ENCODE measurements at places on chromosomes 4 and X.
A peak's percentile ranks its signal among the peaks of the same experiment; 100 is the strongest.

DNA sequence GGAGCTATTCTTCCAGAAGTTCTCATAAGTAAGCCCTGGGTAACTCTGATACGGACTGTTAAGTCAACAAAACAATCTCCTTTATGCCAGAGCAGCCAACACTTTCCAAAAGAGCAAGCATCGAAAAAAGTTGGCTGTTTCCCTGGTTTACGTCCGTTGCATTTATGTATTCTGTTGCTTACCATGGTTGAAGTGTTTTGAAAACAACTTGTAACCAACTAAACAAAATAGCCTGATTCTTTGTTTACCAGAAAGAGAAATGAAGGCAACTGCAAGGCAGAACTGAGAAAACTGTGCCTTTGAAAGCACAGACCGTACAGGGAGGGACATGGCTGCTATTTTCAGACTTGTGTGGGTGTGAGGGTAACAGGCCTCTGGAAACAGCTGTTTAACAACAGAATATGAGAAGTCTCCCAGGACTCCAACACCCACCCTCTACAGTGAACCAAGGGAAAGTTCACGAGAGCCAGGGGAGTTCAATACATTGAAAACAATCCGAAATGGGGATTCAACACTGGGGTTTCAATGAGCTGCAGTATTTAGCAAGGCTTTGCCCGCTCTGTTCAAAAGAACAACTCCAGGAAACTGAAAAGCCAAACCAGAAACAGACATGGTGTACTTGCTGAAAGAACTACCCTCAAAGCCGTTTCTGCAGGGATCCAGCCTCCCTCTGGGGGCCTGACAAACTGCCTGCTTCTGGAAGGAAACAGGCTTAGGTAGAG lies 95.8 kb upstream of the EGFL6 start:
- DNase-seq = peak; percentile 5

- no peak for DNase-seq
Measured at GRCh38 chrX:38206036-38206435, 14.6 kb downstream of the SRPX start.

DNA sequence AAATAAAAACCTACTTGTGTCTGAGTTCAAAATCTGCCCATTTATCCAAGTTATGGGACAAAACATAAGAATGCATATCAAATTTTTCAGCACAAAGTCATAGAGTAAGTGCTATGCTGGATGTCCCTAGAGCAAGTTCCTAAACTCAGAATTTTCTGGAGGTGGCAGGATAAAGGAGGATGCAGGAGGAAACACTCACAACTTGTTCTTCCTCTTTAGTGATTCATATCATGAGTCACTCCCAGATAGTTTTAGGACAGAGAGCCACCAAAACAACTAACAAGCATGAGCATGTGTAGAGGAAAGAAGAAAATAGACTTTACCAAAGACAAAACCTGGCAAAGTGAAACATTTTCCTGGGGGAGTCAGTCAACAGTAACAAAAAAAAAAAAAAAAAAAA lies 302.7 kb downstream of the KCTD8 start:
- no peak for DNase-seq

- no peak for DNase-seq
Measured at GRCh38 chrX:13652287-13652793, 601 bp upstream of the TCEANC start.

DNA sequence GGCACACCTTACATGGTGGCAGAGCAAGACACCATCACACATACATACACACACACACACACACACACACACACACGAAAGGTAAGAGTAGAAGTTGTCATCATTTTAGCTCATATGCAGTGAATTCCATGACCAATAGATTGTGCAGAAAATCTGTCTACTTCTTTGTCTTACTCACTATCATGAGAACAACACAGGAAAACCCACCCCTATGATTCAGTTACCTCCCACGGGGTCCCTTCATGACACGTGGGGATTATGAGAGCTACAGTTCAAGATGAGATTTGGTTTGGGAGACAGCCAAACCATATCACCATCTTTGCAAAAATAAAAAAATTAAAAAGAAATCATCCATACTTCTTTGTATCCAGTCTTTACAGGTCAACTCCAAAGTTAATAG lies 221.1 kb downstream of the BMPR1B start:
- no peak for DNase-seq

GRCh38 chr4:133799717-133800315 lies 401.8 kb downstream of the PABPC4L start:
- no peak for DNase-seq

DNA sequence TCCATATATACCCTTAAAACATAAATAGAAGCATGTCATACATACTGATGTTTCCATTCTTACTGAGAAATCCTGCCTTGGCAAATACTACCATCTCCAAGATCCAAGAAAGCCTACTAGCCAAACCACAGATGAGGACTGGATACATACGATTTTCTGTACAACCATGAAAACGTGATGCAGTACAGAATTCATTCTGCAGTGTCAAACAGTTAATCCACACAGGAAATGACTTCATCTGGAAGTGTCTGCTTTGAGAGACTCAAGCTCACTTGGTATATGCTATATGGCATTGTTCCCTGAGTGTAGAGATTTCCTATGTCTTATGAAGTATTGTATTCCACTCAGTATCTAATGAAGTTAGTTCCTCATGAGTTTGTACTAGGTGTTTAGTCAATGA lies 94.3 kb downstream of the CT47B1 start:
- DNase-seq = no peak

GRCh38 chr4:12692815-12693214 lies 791.3 kb downstream of the RAB28 start:
- DNase-seq = no peak

DNA sequence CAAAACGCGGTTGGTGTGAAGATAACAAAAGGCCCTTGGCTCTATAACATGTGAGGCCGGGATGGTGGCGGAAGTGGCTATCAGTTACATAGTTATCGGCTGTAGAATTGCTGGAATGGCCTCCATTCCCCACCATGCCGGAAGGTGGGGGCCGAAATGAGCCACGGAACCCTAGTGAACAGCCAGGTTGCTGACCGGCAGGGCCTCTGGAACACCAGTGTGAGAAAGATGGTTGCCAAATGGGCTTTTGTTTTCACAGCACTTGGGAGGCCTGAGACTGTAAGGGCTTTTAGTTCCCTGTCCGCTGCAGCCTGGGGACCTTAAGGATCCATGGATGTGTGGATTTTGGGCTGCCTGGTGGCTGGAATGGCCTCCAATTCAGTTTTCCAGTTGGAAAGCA lies 23.3 kb upstream of the ARX start:
- DNase-seq = no peak

DNA sequence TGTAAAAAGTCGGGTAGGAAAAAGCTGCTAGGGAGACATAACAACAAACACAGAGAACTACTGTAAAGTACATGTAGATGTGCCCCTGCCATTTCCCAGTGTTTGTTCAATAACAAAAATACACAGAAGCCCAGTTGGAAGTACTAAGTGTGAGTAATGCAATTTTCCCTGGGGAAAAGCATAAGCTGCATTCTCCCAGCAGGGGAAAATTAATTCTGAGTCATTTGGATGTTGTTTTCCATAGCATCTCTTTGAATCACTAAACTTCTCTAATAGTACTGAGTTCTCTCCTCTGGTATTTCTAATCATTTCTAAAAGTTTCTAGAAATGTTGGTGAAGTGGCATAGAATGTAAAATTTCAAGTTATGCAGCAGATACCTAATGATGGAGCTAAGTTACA lies 1114.9 kb downstream of the C4orf33 start:
- no peak for DNase-seq

- no peak for DNase-seq
Measured at GRCh38 chr4:157014621-157015591, 43.3 kb upstream of the PDGFC start.

DNA sequence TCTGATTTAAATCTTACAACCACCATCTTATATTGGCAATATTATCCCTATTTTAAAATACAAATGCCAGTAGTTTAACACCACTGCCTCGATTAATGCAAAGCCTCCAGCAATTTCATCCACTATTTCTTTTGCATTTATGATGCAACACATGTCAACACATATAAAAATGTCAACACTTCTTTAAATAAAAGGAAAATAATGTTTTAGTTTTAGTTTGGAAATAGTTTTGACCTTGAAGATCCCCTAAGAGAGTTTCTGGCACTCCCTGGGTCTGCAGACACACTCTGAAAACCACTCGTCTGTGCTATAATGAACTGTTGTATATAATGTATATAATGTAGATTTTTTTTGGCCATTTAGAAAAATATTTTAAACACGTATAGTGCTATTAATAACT lies 99.0 kb downstream of the CAMK2D start:
- no peak for DNase-seq

GRCh38 chrX:119552508-119552907 lies 12.7 kb downstream of the STEEP1 start:
- no peak for DNase-seq

DNA sequence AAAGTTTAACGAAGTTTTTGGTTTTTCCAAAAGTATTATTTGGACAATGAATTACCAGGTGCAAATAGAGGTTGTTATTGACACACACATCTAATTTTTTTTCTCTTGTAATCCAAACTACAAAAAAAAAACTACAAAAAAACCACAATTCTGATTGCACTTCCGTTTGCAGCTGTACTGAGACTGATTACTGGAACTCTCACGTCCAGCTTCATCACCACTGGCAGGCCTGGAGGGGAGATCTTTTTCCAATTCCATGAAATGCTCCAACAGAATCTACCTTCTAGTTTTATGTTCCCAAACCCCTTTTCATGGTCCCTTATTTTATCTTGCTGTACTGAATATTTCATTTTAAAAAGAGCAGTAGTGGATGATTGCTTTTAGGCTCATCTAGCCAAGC lies 1118.3 kb downstream of the C4orf33 start:
- DNase-seq = no peak

- DNase-seq = no peak
Measured at GRCh38 chr4:156634612-156635011, 337.0 kb downstream of the PDGFC start.

GRCh38 chrX:153744210-153745066 lies 19.6 kb upstream of the PLXNB3 start:
- DNase-seq = no peak

DNA sequence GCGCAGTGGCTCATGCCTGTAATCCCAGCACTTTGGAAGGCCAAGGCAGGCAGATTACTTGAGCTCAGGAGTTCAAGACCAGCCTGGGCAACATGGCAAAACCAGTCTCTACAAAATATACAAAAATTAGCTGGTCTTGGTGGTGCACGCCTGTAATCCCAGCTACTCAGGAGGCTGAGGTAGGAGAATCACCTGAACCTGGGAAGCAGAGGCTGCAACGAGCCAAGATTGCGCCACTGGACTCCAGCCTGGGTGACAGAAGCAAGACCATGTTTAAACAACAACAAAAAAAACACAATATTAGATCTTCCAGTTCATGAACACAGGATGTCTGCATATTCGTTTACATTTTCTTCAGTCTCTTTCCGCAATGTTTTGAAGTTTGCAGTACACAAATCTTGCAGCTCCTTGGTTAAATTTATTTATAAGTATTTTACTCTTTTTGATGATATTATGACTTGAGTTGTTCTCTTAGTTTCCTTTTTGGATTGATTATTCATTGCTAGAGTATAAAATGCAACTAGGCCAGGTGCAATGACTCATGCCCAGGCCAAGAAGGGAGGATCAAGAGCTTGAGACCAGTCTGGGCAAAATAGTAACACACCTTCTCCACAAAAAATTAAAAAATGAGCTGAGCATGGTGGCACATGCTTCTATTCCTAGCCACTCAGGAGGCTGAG lies 30.4 kb upstream of the ABCG2 start:
- peak; percentile 49 for DNase-seq

DNA sequence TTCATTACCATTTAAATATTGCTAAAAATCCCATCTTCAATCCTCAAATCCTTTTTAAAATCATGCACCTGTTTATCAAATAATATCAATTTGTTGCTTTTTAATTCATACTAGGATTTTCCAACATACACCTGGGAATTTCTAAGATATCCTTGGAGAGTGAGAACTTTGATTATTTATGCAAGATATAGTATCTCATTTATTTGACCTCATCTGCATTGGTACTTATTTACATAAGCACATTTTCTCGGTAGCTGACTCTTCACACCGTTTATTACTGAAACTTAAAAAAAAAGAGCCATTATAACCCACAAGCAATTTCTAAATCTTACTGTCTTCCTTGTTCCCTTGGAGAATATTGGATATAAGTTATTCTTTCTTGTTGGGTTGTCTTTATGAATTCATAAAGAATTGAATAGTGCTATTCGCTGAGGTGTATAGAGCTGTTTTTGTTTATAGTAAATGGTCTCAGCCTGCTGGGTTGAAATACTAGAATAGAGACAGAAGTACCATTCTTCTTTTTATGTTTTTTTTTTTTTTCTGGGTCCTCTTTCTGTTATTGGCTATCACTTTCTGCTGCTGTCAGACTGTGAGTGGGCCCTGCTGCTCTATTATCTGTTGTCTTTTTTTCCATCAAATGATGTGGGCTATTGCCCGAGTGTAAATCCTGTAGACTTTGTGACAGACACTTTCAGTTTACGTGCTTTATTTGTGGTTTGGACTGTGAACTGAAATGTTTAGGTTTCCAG lies 2.9 kb downstream of the UGT8 start:
- no peak for DNase-seq

DNA sequence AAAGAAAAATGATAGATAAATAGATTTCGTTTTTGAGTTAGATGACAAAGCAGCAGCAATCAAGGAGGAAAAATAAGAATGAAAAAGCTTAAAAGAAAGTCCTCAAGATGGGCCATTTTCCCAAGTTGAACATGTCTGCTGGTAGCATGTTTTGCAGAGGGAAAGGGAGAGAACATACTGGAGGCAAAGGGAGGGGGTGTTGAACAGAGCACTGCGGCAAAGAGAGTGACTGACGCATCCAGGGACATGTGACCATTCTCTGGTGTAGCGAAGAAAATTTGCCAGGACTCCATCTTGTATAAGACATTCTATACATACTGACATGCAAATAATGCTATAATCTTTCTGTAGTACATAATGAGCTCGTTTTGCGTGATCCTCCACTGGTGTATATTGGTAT lies 1.2 kb downstream of the LINC00632 start:
- DNase-seq = no peak

DNA sequence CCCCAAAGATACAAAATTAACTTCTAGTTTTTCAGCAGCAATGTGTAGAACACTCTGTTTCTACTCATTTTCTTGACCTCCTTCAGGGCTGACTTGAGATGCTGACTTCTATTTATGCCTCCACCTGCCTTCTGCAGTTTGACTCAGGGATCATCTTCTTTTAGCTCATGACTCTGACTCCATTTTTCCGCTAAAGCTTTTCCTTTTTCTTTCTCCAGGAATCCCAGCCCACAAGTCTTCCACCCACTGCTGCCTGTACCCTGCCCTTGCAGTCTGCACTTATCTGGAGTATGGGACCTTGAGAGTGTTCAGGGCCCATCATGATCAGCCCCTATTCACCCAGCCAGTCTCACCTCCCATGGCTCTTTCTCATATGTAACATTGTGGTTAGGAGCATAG lies 14.9 kb upstream of the KLHL2 start:
- DNase-seq = no peak

GRCh38 chr4:53490161-53490956 lies 100.9 kb downstream of the LNX1 start:
- DNase-seq = no peak

- no peak for DNase-seq
Measured at GRCh38 chrX:70878902-70879301, 29.6 kb downstream of the TEX11 start.

GRCh38 chr4:36255577-36255976 lies 11.3 kb upstream of the ARAP2 start:
- peak; percentile 79 for DNase-seq

Data from activated CD4-positive, alpha-beta T cell treated with anti-CD3 and anti-CD28 coated beads, Interleukin-10, Interleukin-2, amounts not matched to agents 100 ng/mL and 50 ng/mL, durations not matched to agents 16 hours and 8 hours (primary cell).